ENCODE measurements at places on chromosomes 5 and 9.
A peak's percentile ranks its signal among the peaks of the same experiment; 100 is the strongest.

DNA sequence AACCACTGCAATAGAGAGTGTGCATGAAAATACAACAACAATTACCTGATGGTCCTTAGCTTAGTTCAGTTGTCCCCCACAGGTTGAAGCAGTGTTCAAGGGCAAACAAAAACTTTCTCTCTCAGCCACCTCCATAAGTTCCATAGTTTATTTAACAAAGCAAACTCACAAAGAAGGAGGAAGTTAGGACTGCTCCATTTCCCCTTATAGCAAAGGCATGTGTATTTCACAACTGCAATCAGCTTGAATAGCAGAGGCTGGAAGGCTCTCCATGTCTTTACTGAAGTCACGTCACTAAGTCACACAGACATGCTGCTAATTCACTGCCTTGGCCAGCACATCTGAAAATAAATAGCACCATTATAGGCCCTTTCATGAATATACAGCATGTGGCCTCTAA, 43.3 kb downstream of the DOCK8 start:
- no peak for DNase-seq

DNA sequence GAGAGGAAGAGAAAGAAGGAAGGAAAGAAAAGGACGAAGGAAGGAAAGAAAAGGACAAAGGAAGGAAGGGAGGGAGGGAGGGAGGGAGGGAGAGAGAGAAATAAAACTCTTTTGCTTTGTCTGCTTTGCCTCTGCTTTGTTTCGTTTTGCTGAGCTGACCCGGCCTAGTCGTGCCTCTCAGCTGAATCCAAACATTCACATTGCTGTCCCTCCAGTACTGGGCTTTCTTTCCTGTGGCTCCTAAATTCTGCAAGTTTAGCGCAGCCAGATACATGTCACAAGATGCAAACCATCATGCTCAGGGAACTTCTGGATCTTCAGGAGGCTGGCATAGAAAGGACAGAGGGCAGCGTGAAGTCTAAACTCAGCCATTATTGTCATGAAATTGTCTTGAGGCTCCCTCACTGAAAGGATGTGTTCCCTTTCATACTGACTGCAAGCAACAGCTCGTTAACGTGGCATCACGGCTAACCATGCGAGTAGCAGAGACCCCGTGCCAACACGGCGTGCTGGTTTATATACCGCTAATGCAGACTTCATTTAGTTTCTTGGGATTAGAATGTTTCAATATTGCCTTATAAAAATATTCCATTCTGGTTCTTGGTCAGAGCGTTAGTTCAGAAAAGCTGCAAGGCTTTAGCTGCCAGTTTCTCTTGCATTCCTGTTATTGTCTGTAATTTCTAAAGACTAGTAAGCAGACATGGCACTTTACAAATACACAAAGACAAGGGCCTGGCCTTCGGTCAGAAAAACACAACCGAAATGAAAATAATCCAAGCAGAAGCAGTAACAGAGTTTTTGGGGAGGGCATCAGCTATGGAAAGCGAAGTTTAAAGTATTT, 94.2 kb downstream of the TMEM174 start:
- DNase-seq, result no peak

- DNase-seq, result no peak
Observed at GRCh38 chr9:89686126-89686525, 81.3 kb downstream of the GADD45G start.

DNA sequence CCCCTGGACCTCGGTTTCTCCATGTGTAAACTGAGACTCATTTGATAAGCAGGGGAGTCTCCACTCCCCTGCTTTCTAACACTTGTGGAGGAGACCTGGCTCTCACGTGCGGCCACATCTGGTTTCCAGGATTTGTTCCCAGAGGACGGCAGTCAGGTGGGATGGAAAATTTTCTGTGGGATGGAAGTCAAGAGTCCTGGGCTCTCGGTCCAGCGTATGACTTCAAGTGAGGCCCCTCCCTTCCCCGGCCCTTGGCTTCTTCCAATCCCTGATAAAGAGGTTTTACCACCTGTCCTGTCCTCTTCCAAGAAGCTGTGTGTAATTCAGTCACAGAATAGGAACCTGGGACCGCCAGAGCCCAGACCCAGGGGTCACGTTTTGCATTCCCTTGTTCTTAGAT, 35.0 kb downstream of the TMOD1 start:
- DNase-seq, result no peak

- no peak for DNase-seq
Observed at GRCh38 chr5:37436146-37436934, 57.2 kb downstream of the WDR70 start.

GRCh38 chr5:37626266-37626665, 213.6 kb downstream of the GDNF start:
- no peak for DNase-seq

- no peak for DNase-seq
Observed at GRCh38 chr5:6343951-6344592, 34.3 kb downstream of the MED10 start.

DNA sequence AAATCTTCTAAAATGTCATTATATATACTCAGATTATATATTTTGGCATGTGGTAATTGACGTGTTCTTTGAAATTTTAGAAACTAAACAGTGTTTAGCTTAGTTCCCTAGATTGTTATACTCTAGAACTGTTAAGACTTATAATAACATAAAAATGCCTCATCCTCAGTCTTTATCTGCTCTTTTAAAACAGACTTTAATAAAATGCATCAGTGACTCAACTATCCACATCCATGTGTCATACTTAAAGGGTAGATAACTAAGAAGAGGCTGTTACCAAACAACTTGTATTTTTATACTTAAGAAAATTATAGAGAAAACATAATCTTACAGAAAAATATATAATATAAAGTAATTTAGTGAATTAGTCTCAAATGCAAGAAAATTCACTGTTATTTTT, 15.2 kb downstream of the NFIL3 start:
- DNase-seq, result no peak

GRCh38 chr5:31936683-31937082, 237.4 kb downstream of the GOLPH3 start:
- DNase-seq, result no peak

DNA sequence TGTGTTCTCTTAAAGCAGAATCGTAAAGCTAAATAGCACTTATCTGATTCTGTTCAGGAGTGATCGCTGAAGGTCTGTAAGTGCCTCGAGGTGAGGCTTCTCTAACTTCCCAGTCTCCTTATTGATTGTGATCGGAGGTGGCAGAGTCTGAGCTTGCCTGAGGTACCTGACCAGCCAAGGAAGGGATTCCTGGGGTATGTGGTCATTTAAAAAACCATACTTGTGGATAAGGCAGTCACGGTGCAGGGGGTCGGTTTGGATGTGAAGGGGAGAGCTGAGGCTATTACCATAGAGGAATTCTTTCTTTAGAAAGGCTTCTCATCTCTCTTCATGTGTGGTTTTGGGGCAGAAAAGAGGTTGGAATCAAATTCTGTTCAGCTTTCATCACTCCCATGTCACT, 193.7 kb downstream of the TLE4 start:
- no peak for DNase-seq

DNA sequence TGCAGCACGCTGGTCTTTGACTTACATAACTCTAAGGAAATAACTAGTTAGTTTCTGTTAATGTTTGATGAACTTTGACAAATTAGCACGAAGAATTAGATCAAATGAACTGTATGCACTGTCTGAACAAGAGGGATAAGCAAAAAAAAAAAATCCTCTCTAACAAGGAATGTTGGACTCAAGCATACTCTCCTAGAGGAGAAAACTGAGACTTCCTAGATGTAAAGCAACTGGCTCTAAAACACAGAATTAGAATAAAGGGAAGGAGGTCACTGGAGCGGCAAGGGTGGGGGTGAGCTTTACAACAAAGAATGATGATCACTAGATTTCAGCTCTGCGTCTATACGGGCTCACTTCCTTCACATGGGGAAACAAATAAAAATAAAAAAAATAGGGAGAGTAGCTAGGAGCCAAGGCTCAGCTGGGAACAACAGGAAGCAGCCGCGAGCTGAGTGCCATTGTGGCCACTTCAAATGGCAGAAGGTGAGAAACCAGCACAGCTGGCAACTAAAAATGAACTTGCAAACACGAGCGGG, 48.7 kb upstream of the CEMIP2 start:
- no peak for DNase-seq

DNA sequence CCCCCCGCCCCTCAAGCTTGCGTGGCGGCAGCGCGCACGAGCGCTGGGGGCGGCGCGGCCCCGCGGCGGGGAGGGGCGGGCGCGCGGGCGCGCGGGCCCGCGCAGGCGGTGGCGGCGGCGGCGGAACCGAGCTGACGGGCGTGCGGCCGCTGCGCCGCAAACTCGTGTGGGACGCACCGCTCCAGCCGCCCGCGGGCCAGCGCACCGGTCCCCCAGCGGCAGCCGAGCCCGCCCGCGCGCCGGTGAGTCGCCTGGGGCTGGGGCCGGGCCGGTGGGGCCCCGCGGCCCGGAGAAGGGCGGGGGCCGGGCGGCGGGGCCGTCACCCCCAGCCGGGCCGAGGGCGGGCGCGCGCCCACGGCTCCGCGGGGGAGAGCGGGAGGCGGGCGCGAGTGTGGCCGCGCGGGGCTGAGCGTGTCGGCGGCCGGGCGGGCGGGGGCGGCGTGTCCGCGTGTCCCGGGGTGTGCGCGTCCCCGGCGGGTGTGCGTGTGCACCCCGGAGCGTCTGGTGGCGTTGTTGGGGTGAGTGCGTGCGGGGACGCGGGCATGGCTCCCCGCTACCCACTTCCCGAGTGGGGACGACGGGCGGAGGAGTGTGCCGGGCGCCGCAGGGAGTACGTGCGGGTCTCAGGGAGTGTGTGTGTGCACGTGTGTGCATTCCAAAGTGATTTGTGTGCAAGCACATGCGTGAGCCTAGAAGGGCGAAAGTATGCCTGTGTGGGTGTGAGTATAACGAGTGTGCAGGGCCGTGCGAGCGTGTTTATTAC, at the start of gene NEK6:
Gene NEK6 (plus strand): TSS at position 106 of the 763 bp plus-strand sequence. CDS start 44,016 bp downstream, outside the sequence.
- no peak for DNase-seq

DNA sequence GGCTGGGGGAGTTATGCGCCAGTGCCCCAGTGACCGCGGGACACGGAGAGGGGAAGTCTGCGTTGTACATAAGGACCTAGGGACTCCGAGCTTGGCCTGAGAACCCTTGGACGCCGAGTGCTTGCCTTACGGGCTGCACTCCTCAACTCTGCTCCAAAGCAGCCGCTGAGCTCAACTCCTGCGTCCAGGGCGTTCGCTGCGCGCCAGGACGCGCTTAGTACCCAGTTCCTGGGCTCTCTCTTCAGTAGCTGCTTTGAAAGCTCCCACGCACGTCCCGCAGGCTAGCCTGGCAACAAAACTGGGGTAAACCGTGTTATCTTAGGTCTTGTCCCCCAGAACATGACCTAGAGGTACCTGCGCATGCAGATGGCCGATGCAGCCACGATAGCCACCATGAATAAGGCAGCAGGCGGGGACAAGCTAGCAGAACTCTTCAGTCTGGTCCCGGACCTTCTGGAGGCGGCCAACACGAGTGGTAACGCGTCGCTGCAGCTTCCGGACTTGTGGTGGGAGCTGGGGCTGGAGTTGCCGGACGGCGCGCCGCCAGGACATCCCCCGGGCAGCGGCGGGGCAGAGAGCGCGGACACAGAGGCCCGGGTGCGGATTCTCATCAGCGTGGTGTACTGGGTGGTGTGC, at the start of gene RXFP3:
Gene RXFP3 (plus strand): TSS at position 6 of the 636 bp plus-strand sequence. CDS start 355 bp downstream, at position 361.
- no peak for DNase-seq

DNA sequence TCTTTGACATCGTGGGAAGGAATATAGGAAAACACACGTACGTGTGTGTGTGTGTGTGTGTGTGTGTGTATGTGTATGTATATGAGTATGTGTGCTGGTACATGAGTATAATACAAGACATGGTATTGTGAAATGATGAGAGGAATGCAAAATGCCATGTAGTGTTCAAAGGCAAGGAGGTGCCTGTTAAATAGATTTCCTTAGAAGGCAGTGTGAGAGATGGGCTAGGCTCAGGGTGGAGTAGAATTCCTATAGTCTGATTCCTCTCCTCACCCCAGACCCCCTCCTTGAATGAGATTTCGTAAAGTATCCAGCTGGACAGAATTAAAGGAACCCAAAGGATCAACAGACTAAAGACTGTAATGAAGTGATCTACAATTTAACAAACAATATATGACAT, 11.1 kb downstream of the GPR21 start:
- DNase-seq, result no peak

- DNase-seq, result peak; percentile 55
Observed at GRCh38 chr5:56838409-56839039, 23.2 kb downstream of the MAP3K1 start.

- DNase-seq, result no peak
Observed at GRCh38 chr5:5079876-5080275, 60.3 kb upstream of the ADAMTS16 start.

DNA sequence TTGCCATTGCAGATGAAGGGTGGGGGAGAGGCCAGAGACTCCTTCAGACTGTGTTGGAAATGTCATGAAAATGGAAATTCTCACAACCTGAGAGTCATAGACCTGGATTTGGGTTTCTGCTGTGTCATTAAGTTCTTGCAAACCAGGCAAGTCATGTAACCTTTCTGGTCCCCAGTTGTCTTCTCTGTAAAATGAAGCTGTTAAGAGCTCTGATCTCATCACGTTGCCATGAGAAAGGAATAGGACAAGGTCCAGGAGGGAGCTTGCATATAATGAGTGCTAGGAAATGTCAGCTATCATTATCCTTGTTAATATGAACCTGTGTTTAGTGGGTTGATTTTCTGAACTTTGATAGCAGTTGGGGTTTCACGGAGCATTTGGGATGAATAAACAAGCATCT, 59.1 kb downstream of the FGF1 start:
- no peak for DNase-seq

- DNase-seq, result no peak
Observed at GRCh38 chr9:126642839-126643238, 29.1 kb downstream of the LMX1B start.

DNA sequence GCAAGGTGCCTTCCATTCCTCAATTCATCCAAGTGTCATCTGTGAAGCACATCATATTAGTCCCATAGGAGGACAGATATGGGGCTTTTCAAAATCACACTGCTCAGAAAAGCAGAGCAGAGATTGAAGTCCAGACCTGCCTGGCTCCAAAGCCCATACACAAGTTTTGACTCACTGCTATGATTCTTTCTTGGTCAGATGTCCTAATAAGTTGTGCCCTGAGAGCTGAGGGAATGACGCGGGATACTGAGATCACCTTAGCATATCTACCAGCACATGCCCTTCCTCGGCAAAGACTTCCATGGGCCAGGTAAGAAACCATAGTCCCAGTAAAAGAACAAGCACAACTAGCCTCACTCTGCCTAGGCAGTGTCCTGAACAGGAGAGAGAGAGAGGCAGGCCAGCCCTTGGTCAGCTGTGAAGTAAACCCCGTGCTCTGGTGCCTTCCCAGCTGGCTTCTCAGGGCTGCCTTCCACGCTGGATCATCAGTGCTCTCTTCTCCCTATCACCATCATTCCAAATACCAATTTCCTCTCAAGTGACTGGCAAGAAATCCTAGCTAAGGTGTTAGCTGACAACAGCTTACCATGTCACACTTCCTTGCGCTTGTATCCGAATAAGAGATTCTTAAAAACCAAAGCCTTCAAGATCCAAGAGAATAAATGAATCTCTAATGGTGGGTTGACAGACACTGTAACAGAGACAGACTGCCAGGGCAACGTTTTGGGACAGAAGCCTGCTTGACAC, 73.2 kb downstream of the SIL1 start:
- no peak for DNase-seq

Measured in NCI-H2081 treated with DMSO at 0.1 percent for 48 hours (cell line).